Nucleus accumbens (tissue), 56 donors: ENCODE measurements at places on chromosomes 1 and 21.

DNA sequence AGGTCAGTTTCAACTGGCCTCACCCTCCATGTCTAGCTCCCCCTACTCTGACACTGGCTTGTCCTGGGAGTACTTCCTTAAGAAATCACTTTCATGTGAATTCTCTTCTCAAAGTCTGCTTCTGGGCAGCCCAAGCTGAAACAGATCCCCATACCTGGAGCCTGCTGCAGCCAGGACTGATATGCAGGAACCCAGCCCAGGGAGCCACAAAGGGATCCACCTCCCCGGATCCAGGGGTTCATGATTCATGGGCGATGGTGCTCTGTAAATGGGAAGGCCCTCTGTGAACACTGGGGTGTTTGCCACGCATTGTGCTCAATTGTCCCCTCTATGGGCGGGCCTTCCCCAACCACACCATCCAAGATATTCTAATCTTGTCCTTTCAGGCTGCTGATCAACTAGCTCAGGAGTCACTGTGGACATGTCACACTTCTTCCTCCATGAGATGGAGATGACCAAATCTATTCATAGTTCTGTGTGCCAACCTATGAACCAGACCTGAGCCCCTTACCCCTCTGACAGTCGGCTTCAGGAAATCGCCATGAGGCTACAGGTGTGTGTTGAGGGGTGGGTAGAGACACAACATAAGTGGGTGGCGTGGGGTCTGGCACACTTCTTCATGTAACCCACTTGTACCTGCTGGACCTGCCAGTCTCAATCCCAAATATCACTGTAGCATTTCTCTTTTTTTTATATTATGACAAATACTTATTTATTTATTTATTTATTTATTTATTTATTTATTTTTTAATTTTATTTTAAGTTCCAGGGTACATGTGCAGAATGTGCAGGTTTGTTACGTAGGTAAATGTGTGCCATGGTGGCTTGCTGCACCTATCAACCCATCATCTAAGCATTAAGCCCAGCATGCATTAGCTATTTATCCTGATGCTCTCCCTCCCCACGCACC is 41.8 kb downstream of the RUNX3 start:
- no peak for DNase-seq

GRCh38 chr1:34924759-34925555 is 4.5 kb downstream of the DLGAP3 start:
- no peak for DNase-seq

- DNase-seq, result no peak
Measured at GRCh38 chr1:212270564-212270963, 14.6 kb upstream of the PPP2R5A start.

- DNase-seq, result no peak
Measured at GRCh38 chr1:200029035-200029821, 1.7 kb downstream of the NR5A2 start.

GRCh38 chr1:210257698-210258529 is 25.3 kb downstream of the SERTAD4 start:
- DNase-seq, result no peak

GRCh38 chr1:100485855-100486258 is 52.1 kb upstream of the GPR88 start:
- DNase-seq, result no peak

DNA sequence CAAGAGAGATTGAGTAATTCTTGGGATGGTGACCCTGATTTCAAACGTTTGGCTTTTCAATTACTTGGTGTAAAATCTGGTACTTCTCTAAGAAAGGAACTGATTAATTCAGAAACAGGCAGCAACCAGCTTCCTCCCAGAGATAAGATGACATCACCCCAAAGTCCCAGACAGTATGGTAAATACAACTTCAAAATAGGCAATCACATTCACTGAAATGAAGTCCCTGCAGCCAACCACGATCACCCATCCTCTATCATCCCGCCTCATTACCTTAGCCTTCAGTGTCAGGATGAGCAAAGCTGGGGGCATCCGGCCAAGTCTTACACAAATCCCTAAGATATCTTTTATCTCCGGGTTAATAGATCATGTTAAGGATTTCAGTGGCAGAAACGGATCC is 26.4 kb upstream of the RUNX1 start:
- no peak for DNase-seq

DNA sequence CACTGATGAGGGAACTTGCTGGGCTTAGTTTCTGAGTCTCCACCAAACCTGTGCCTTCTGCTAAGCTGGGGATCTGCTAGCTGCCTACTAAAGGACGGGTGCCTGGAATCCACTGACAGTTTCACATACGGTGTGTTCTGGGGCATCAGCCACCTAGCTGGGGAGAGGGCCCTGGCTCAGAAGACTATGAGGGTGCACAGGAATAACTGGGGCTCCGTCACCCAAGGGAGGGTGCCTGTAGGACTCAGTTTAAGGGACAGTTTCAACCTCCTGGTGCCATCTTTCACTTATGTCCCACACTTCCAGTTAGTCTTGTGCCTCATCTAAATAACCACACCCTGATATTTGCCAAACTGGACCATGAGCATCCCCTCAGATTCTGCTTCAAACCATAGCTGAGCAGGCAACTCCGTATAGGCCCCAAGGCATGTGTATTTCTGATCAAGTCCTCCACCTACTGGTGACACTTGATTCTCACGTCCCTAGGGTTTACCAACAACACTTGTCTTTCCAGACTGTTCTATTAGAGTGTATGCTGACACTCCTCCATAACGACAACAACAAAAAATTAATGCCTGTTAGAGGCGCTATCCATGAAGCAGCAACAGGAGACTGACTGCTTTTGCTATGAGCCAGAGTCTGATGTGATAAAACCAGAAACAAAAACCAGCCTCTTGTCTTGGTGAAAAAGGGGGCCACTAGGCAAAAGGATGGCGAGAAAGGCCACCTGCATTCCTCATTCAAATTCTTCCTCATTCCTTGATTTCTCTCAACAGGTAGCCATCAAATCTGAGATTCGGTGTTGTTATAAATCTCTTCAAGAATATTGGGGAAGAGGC is 55.0 kb upstream of the PAXBP1 start:
- DNase-seq, result peak; percentile 50

DNA sequence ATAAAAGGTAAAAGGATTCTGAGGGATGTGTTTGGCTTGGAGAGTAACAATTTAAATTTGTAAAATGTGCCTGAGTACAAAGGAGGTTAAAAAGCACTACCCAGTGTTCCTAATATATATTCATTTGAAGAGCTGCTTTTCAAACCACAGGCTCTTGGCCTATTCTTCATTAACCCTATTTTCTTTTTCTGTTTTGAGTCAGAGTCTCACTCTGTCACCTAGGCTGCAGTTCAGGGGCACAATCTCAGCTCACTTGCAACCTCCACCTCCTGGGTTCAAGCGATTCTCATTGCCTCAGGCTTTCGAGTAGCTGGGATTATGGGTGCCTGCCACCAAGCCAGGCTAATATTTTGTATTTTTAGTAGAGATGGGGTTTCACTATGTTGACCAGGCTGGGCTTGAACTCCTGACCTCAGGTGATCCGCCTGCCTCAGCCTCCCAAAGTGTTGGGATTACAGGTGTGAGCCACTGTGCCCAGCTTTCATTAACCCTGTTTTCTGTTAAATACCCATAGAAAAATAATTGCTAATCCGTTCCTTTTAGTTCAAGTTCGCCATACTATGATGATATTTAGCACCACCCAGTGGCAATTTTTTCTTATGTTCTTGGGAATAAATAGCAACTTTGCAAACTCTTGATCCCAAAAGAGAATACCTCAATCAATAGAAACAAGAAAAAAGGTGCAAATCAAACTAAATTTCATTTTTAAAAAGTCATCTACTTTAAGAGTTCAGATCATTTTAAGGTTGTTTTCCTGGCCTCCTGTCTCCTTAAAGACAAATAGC is 30.5 kb downstream of the ZBTB8OS start:
- no peak for DNase-seq

DNA sequence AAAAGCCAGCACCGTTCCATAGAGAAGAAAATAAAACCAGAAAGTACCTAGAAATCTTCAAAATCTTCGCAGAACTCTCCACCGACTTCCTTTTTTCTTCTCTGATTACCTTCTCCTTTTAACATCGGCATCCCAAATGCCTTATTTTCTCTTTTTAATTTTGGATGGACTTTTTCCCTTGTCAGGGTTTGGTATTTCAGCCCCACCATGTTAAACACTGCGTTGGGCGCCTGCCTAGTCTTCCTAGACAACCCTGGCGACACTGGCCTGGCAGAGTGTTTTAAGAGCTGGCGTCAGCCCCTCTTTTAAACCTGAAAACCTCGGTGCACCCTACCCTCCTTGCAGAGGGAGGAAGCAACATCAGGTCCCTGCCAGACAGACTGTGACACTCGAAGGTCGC is 66.0 kb upstream of the EFHD2 start:
- DNase-seq, result peak; percentile 5

- no peak for DNase-seq
Measured at GRCh38 chr1:70324683-70325082, 29.8 kb downstream of the ANKRD13C start.

DNA sequence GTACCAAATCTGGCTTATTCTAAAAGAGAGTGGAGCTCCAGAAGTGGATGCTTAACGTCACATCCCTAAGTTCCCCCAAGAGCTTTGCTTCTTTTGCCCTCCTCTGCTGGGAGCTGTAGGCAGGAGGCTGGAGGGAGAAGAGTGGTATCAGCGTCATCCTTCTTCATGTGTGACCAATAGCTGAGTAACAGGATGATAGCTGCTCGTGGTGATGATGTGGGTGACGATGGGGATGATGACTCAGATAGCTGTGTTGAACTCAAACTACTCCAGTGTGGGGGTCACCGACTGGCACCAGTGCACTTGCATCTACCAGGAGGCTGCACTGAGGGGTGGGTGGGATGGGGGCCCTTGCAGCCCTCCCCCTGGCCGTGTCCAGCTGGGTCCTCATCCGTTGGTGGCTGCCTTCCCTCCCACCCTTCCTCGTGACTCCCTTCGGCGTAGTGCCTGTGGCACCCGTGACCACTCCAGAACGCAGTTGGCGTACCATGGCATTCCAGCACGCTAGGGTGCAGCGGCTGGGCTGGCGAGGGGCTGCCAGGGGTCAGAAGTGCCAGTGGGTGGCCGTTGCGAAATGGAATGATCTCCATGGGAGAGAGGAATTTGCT is 1.1 kb downstream of the IGFN1 start:
- DNase-seq, result no peak

GRCh38 chr1:167837326-167837725 is 76.6 kb downstream of the ADCY10 start:
- DNase-seq, result no peak
